ENCODE measurements at places on chromosomes 5 and 9.

DNA sequence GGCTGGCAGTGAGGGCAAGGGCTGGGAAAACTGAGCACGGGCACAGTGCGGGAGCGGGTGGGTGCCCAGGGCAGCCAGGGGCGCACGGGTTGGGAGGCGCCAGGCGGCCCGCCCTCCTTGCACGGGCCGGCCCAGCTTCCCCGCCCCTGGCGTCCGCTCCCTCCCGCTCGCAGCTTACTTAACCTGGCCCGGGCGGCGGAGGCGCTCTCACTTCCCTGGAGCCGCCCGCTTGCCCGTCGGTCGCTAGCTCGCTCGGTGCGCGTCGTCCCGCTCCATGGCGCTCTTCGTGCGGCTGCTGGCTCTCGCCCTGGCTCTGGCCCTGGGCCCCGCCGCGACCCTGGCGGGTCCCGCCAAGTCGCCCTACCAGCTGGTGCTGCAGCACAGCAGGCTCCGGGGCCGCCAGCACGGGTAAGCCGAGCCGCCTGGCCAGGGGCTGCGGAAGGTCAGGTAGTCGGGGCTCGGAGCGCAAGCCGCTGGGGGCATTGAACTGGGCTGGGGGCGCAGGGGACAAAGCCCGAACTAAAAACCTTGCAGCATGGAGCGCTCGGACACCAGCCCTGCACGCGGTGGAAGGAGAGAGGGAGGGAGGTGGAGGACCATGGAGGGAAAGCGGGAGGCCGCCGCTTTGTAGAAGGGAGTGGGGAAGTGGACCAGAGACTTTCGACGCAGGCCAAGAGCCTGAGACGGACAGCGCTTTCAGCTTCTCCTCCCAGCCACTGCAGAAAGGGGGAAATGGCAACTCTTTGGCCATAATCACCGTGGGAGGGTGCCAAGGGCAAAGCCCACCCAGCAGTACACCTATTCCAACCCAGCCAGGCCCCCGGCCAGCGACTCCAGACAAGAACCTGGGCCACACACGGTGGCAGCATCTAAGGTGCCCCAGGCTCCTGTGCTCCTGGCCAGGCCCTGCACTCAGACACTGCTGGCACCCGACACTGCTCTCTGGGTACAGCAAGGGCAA lies at the start of gene TGFBI:
TGFBI (plus strand) TSS at position 207 of the 961 bp plus-strand sequence; CDS start at position 275, 68 bp downstream.
- peak; percentile 74 for DNase-seq

- DNase-seq: peak; percentile 33
These were observed 36.4 kb upstream of the ADAMTSL1 start for GRCh38 chr9:18437315-18438201.

DNA sequence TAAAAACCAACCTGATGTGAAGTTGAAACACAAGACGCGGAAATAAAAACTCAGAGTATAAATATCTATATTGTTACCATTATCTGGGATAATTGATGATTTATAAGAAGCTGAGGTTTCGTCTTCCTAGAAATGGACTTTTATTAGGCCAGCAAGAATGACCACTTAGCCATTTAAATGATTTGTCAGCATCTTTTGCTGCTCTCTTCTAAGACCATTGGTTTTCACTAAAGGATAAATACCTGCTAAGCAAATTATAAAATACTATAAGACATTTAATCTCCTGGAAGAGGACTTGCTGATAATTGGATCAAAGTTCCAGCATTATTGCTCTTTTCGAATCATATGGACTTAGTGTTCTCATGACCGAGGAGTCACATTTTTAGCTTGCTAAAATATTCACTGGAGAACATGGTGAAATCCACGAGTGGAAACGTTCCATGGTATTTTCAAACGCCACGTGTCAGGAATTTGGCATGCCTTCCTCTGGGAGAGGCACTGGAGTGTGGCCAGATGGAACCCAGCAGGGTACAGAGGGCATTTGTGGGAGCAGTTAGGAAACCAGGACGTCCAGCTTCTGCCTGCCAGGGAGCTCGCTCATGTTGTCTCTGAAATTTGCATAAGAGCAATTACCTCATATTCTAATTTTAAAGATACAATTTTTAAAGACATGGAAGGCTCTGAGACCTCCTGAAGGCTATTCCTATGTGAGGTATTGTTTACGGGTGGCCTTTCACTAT lies 43.1 kb downstream of the TNFAIP8 start:
- DNase-seq: peak; percentile 88

- no peak for DNase-seq
These were observed 86.8 kb downstream of the C9orf152 start for GRCh38 chr9:110121170-110121569.

DNA sequence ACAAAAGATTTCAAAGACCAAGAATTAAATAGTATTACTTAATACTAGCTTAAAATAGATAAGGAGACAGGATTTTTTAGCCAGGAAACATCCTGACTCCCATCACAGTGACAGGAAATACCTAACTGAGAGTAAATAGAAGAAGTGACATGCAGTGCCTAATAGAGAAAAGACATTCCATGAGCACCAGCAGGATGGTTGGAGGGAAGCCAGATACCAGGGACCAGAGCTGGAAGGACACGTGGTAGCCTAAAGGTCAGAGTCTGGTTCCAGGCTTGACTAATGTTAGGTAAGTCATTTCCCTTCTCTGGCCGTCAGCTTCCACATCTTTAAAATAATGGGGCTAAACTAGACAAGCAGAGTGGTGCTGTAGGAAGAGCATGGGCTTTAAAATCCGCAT lies 41.6 kb downstream of the CDK5RAP2 start:
- DNase-seq: no peak

DNA sequence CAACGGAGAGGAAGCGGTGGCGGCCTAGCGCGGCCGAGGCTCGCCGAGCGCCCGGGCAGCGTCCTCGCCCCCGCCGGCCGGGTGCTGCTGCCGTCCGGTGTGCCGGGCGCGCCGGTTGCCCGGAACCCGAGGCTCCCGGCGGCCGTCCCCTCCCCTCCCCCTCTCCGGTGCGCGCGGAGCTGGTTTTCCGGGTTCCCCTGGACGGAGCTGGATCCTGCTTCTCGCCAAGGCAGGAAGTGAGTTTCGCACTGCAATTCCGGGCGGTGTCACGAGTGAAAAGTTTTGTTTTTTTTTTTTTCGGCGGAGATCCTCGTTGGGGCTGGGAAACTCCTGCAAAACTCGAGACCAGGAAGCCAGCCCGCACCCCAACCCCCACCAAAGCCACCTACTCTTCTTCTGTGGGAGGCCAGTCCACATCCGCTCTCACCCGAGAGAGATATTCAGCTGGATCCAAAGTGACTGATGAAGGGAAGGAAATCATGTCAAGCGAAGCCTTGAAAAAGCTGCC lies at the start of gene ERBIN:
ERBIN (plus strand) TSS at position 300 of the 508 bp plus-strand sequence. CDS start 66,144 bp downstream, outside the sequence.
- DNase-seq: peak; percentile 90

- DNase-seq: peak; percentile 2
These were observed 93.6 kb downstream of the DTWD2 start for GRCh38 chr5:118894709-118895108.

DNA sequence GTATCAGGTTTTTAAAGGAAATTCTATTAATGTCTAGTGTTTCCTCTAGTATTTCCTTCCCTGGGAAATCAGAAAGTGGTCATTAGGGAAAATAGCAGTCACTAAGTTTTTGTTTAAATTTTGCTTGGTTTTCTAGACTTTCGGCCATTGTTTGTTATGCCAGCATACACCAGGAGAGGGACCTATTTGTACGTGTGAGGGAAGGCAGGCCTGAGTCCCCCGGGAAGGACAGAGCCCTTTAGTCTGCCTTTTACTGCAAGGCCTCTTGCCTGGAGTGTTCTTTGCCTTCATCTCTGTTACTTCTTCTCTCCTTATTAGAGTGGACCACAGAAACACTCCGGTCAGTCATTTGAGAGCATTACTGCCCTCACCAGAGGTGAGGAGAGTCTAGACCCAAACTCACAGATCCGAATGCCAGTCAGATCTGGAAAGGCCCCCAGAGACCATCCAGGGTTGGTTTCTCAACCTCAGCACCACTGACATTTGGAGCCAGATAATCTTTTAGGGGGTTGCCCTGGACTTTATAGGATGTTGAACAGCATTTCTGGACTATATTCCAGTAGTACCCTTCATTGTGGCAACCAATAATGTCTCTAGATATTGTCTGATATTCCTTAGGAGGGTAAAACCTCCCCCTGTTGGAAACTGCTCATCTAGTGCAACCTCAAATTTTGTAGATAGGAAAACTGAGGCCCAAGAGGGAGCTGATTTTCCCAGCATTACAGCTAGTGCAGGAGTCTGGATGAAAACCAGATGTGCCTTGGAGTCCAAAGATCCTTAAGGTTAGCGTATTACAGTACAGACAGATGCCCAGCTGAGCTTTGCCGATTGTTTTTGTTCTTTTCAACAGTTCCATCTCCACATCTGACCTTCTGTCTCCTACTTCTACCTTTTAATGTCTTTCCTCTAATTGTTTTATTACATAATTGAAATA lies 93.0 kb upstream of the NIPAL4 start:
- peak; percentile 79 for DNase-seq

DNA sequence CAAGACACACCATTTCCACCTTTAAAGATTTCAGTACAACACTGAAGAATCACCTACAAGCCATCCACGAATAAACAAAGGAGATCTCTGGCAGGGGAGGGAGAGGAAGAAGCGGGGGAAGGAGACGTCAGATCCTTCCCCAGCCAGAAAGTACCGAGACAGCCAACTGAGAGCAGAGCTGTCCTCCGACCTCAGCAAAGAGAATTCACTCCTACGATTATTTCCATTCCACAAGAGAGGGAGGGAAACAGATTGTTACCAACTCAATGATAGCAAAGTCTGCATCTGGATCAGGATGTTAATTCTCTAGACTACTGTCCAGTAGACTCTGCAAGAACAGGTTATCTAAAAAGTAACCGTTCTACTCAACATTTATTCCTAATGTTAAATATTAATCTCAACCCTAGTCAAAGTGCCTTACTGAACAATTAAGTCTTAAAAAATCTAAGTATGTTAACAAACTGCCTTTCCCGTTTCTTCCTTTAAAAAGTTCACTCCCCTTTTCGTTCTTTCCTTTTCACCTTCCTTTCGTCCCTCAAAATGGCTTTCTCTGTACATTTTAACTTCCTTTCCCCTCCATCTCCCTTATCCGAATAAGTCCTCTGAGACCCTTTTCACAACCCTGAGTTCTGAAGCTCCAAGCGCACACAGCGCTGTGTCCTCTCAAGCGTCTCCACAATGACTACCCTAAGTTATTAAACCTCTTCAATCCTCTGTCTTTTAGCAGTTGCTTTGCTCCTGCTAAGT lies 1.4 kb downstream of the CHD1 start:
- DNase-seq: peak; percentile 56

DNA sequence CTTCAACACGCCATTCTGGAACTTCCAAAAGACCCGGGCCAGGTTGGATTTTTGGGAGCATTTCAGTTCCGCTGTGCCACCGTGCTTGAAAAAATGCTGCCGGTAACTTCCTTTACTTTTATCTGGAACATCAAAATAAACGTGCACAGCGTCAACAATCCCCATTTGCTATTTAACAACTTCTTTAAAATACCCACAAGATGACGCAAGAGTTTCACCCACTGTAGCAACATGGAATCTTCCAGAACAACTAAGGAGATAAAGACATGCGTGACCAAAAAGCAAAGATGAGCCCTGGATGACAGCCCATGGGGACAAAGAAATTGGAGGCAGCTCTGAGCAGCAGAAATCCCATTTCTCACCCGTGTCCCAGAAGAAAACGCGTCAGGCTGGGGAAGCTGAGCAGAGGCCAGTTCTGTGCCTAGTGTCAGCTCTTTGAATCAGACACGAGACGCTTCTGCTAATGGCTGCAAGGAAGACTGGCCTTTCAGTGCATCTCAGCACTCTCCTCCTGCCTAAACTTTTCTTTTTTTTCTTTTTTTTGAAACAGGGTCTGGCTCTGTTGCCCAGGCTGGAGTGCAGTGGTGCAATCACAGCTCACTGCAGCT lies 61.3 kb downstream of the SECISBP2 start:
- DNase-seq: no peak

- no peak for DNase-seq
These were observed 14.4 kb downstream of the PTTG1 start for GRCh38 chr5:160436017-160436416.

- no peak for DNase-seq
These were observed 388.9 kb upstream of the TRPC7 start for GRCh38 chr5:136754216-136754615.

DNA sequence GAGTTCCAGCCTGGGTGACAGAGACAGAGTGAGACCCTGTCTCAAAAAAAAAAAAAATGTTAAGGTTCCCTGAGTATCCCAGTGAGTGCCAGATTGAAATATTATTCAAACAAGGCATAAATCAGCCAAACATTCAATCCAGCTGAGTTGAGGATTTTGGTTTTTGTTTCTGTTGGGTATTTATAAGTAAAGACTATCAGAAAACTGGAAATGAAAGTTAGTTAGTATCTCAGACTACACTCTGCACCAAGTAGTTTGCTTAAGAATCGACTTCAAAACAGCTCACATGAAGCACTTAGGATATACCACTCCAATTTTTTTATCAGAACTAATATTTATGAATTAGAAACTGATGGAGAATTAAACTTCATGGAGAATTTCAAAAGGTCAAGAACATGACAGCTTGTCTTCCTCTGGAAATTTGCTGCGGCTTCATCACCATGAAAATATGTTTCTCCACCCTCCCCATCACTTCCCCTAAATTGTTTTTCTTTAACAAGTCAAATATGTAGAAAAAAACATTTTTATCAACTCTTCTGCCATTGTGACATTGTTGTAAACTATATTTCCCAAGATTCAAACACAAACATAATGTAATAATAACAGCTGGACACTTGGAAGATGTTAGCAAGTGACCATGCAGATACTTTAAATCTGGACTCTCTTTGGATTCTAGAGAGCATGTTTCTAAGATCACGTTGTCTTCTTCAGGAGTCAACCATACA lies 110.0 kb upstream of the PTGER4 start:
- DNase-seq: peak; percentile 28

DNA sequence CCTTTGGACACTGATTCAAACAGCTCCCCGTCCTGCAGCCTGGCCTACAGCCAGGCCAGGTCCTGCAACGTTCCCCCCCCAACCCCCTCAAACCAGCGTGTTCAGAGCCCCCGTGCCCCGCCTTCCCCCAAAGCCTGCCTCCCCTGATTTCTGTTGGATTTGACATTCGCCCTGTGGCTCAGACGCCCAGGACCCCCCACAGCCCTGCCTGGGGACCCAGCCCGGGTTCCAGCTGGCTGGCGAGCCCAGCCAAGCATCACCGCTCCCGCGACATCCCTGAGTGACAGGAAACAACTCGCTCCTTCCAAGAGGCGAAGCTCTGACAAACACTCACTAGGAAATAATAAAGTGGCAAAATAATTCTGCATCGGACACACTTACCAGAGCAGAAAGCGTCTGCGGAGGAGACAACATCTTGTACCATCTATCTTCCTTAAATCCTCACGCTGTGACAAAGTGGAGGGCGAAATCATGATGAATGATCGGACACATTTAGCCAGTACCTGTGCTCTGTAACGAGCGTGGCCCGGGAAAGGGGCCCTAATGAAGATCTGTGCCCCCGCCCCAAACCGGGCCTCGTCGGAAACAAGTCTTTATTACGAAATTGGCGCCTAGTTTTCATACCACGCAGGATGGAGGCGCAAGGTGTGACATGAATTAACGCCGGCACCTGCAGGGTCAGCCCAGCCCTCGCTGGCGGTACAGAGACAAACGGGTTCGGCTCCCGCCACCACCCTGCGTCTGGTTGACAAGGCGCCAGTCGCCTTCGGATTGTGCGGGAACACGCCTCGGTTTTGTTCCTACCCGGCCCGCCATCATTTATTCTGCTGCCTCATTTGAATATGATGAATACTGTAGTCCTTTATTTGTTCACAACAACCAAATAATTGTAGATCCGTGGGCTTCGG lies 91.0 kb upstream of the MVB12B start:
- no peak for DNase-seq

GRCh38 chr9:109281518-109281917 lies 39.3 kb downstream of the EPB41L4B start:
- DNase-seq: no peak

All from AG10803 (cell line).